ENCODE measurements at places on chromosomes 2 and 18. TPM values are rescaled to one million over a fixed set of nuclear protein-coding genes. Genes with fewer than 3 reads are reported as not detected.

Gene ZNF516
- 41.6 TPM for total RNA-seq

Gene ASXL3
- total RNA-seq, result 0.07 TPM

GRCh38 chr2:114222344-114222743, 220.1 kb upstream of the DPP10 start:
- DNase-seq, result no peak
- H3K27ac ChIP-seq, result no peak overlapping the region
- H3K4me3 ChIP-seq, result no peak overlapping the region
- H3K36me3 ChIP-seq, result no peaks in the 10 kb centered on the region
- H3K27me3 ChIP-seq, result no peaks in the 10 kb centered on the region
- peaks cover 20% of the 10 kb centered on the region for H3K4me1 ChIP-seq

- H3K4me1 ChIP-seq, result no peaks in the 10 kb centered on the region
- H3K36me3 ChIP-seq, result no peaks in the 10 kb centered on the region
- H3K27me3 ChIP-seq, result no peaks in the 10 kb centered on the region
- DNase-seq, result no peak
- H3K27ac ChIP-seq, result no peak overlapping the region
Measured at GRCh38 chr2:187939180-187939579, 352.5 kb upstream of the GULP1 start.

Gene CYTIP
- total RNA-seq, result not detected

- H3K4me3 ChIP-seq, result no peak overlapping the region
- no peak overlapping the region for H3K27ac ChIP-seq
- no peak for DNase-seq
- no peaks in the 10 kb centered on the region for H3K27me3 ChIP-seq
- H3K4me1 ChIP-seq, result no peaks in the 10 kb centered on the region
- H3K36me3 ChIP-seq, result no peaks in the 10 kb centered on the region
Measured at GRCh38 chr2:232288489-232289030, 90.0 kb upstream of the ALPP start.

GRCh38 chr2:67839668-67840067, 223.1 kb downstream of the C1D start:
- no peak overlapping the region for H3K4me3 ChIP-seq
- peaks cover 9% of the 10 kb centered on the region for H3K4me1 ChIP-seq
- H3K27me3 ChIP-seq, result no peaks in the 10 kb centered on the region
- DNase-seq, result no peak

Gene CXCR1
- total RNA-seq, result not detected

Gene CDH7
- not detected for total RNA-seq

DNA sequence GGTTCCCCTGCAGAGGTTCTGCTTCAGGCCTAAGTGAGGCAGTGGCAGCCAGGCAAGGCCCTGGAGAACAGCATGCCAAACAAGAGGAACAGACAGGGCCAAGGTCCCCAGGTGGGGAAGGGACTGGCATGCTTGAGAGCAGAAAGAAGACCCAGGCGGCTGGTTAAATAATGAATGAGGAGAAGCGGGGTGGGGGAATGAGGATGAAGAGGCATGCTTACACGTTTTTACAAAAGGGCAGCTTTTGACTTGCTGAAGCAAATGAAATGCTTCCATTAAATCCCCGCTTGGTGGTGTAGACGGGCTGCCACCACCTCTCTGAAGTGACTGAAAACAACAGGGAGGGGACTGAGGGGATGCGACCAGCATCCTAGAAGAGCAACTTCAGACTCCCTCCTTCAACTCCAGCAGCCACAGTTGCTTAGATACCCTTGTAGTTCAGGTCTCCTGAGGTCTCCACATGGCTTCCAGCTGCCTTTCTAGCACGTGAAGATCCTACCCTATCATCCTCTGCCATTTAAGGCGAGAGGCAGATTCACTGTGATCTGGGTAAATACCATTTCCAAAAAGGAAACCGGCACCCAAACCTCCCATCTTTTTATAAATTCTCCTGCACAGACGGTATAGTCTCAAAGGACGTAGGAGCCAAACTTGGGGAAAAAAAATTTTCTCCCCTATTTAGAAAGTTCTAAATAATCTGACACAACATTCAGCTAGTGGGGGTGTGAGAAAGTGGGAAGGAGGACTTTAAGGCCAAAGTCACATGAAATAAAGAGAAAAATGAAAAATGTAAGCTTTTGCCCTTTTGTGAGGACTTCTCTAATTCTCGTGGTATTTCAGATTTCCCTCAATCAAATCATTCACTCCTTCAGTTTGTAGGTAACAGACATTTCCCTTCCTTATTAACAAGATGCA, 65.6 kb downstream of the CACNB4 start:
- H3K4me1 ChIP-seq, result no peaks in the 10 kb centered on the region
- peaks cover 40% of the 10 kb centered on the region for H3K27me3 ChIP-seq
- no peak overlapping the region for H3K27ac ChIP-seq

Gene LRP1B
- 0.05 TPM for total RNA-seq

Gene BCL11A
- 8.1 TPM for total RNA-seq

- H3K4me3 ChIP-seq, result no peak overlapping the region
- no peaks in the 10 kb centered on the region for H3K36me3 ChIP-seq
- no peaks in the 10 kb centered on the region for H3K4me1 ChIP-seq
- DNase-seq, result no peak
- H3K27ac ChIP-seq, result no peak overlapping the region
Measured at GRCh38 chr2:120435671-120436459, 89.9 kb downstream of the INHBB start.

GRCh38 chr2:235639428-235639773, 145.6 kb downstream of the AGAP1 start:
- H3K27ac ChIP-seq, result no peak overlapping the region
- no peaks in the 10 kb centered on the region for H3K4me1 ChIP-seq
- H3K27me3 ChIP-seq, result no peaks in the 10 kb centered on the region
- H3K36me3 ChIP-seq, result peaks cover 15% of the 10 kb centered on the region
- no peak overlapping the region for H3K4me3 ChIP-seq
- DNase-seq, result no peak
